Adrenal gland (tissue), 19 donors: ENCODE measurements at places on chromosomes 3 and 15. TPM values are rescaled to one million over a fixed set of nuclear protein-coding genes. Genes with fewer than 3 reads are reported as not detected.

Gene ZNF280D
- polyA plus RNA-seq: 27.3 TPM

Gene NR2E3
- 1.4 TPM for polyA plus RNA-seq

Gene CD96
- polyA plus RNA-seq: 1.5 TPM

Gene EXOG
- polyA plus RNA-seq: 9.9 TPM

Gene RLBP1
- 0.10 TPM for polyA plus RNA-seq

Gene IL17RE
- polyA plus RNA-seq: 4.3 TPM

Gene SKOR1
- polyA plus RNA-seq: 1.0 TPM

Gene KCNMB3
- 4.4 TPM for polyA plus RNA-seq
